ENCODE measurements at places on chromosomes 3 and 15.

DNA sequence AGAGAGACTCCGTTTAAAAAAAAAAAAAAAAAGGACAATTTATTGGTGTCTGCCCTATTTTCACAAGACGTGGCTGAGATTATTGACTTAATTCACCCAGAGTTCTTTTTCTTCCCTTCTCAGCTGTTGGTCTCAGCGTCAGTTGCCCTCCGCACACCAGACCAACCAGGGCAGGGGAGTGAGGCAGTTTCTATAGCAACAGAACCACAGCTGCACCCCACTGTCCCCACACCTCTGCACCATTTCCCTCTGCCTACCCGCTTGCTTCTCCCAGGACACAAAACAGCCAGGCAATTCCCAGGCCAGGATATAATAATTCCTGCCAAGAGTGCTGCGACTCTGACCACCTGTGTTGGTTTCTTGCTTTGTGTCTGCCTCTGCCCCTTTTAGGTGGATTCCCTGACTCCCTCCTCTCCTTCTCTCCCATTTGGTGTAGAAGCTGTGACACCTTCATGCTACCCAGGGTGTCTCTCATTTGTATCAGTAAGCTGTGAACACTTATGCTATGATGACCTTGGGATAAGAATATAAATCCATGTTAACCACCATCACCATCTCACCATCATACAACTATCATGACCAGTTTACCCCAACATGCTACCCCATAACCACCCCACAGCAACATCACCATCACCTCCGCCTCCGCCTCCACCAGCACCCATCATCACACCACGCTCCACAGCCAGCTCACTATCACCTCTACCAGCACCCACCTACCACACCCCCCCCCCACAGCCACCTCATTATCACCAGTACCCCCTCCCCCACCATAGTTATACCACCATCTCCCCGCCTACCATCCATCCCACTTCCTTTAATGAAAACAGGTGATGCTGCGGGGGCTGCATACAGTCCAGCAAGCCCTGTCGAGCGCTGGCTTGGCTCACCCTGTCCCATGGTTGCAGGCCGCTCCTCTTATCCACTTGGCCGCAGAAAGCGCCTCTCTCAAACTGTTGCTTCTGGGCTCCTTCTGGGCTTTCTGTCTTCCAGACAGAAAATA lies 589 bp downstream of the EPB42 start:
- DNase-seq = no peak

GRCh38 chr15:95368191-95368590 lies 962.3 kb upstream of the NR2F2 start:
- no peak for DNase-seq

DNA sequence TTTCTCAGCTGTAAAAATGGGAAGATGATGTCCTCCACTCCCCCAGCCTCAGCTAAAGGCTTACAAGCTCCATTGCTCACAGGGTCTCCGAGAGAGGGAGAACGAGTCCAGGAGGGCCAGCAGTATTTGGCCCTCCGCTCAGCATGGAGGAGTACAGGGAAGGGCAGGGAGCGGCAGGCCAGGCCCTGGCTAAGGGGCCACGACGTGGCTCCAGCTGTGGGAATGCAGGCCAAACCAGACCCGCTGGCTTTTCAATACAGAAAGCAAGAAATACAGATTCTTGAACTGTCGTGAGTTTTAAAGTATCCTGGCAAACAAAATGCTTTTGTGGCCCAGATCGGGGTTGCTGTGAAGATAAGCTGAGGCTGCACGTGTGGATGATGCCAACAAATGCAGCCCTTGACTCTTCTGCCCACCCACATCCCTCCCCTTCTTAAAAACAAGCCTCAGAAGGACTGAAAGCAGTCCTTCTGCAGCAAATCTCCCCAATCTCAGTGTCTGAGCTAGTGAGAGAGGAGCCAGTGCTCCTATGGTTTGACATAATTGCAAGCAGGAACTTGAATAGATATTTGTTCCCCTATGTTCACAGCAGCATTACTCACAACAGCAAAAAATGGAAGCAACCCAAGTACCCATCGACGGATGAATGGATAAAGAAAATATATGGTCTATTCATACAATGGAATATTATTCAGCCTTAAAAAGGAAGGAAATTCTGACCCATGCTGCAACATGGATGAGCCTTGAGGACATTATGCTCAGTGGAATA lies 18.5 kb upstream of the FBLN2 start:
- no peak for DNase-seq

DNA sequence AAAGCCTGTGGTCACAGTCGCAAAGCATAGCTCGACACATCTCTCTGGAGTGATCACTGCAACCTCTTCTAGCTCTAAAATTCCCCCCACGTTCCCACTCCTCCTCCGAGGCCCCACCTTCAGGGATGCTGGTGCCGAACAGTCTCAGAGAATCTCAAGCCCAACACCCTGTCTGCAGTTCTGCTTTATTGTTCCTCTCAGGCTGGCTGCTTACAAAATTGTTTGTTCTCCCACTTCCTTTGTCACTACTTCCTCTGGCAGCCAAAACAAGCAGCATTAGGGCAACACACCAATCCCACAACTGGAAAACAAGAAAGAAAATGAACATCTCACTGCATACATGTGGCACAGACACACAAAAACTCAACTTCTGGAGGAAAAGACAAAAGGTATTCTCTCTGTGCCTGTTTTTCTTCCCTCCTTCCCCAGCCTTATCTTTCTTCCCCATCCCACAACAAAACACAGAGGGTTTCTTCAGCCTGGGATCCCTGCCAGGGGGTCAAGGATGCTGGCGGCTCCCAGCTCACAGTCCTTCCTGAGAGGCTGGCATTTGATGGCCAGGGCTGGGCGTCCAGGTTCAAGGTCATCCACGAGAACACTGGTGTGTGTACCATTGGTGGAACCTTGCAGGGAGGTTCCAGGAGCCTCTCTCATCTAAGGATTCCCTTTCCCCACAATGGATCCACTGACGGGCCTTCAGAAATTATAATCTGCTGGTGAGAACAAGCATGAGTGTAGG lies 108.4 kb downstream of the TMCO5A start:
- DNase-seq = no peak

- DNase-seq = no peak
Measured at GRCh38 chr3:25725810-25726209, 57.4 kb downstream of the NGLY1 start.

All from CD8-positive, alpha-beta T cell (primary cell).